ENCODE measurements at places on chromosomes 6 and 20. TPM values are rescaled to one million over a fixed set of nuclear protein-coding genes. Genes with fewer than 3 reads are reported as not detected.

TRDN gene
- not detected for total RNA-seq

FAM83C gene
- total RNA-seq, result not detected

GRCh38 chr6:3208098-3208774 lies 19.2 kb downstream of the TUBB2B start:
- no peaks in the 10 kb centered on the region for H3K27me3 ChIP-seq
- H3K4me3 ChIP-seq, result no peak overlapping the region
- H3K27ac ChIP-seq, result no peak overlapping the region
- no peaks in the 10 kb centered on the region for H3K4me1 ChIP-seq
- no peak for DNase-seq

DNA sequence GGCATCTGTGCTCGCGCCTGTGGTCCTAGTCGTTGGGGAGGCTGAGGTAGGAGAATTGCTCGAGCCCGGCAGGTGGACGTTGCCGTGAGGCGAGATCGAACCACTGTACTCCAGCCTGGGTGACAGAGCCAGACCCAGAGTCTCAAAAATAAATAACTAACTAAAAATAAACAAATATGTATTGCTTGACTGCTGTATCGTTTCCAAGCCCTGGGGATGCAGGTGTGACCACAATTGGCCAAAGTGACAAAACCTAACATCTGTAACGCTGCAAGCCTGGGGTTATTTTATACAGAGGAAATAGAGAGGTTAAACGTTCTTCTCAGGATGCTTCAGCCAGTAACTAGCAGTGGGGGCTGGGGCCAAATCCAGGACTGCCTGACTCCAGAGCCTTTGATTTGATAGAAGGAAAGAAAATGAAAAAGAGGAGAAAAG lies 1.9 kb upstream of the SRSF3 start:
- no peak overlapping the region for H3K27ac ChIP-seq
- H3K4me1 ChIP-seq, result peaks cover 18% of the 10 kb centered on the region
- no peak overlapping the region for H3K4me3 ChIP-seq
- DNase-seq, result no peak
- H3K36me3 ChIP-seq, result peaks cover 5% of the 10 kb centered on the region
- H3K27me3 ChIP-seq, result no peaks in the 10 kb centered on the region

DNA sequence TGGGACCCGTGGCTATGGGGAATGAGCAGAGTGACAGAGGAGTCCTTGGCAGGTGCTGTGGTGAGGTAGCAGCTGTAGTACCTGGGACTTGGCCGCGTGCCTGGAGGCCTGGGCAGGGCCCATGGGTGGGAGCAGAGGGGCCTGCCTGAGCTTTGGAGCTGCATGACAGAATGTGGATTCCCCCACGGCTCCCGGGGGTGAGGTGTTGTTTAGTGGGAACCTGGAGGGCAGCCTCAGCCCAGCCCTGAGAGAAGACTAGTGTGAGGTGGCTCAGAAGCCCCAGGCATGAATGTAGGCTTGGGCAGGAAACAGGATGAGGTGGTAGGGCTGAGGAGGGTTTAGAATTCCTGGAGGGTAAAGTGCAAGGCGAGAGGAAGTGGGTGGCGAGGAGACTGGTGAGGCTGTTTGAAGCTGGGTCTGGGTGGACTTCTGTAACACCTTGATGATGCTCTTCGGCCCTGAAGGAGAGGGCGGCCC lies 86.5 kb upstream of the SCP2D1 start:
- no peaks in the 10 kb centered on the region for H3K36me3 ChIP-seq
- peak; percentile 69 for DNase-seq
- peaks cover 13% of the 10 kb centered on the region for H3K4me1 ChIP-seq
- H3K4me3 ChIP-seq, result no peak overlapping the region

DNA sequence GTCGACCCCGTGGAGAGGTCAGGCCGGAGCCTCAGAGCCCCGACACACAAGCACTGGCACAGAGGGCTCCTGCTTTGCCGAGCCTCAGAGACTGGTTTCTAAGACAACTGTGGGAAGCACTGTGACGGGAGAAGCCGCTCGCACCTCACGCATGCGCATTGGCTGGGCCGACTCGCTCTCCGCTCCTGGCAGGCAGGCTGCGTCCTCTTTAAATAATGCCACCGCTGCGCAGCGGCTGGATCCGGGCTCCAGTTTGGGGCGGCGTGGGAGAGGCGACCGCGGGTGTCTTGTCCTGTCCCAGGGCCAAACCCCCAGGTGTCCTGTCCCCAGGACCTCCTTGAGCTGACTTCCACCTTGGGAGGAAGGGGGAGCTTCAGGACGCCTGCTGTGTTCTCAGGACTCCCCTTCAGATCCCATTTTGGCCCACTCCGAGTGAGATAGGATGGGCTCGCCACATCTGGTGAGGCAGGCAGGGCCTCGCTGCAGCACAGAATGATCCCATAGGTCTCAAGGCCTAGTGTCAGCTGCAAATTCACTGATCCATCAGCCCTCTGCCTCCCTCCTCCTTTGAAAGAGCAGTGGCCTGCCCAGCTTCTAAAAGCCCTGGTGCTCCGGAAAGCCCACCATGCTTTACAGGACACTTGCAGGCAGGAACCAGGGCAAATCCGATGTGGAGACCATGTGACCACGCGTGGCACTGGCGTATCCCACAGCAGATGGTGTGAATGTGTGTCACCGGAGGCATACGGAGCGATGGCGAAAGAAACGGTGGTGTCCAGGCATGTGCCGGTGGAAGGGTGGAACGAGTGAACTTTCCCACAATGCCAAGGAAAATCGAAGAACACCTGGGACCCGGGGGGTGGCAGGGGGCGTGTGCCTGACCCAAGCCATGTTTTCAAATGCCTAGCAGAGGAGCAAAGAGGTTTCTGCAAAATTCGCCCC lies 169.3 kb upstream of the ZNF337 start:
- no peak overlapping the region for H3K27ac ChIP-seq
- H3K36me3 ChIP-seq, result no peaks in the 10 kb centered on the region
- H3K27me3 ChIP-seq, result no peaks in the 10 kb centered on the region
- H3K4me3 ChIP-seq, result peak overlapping the region; percentile 22
- peaks cover 52% of the 10 kb centered on the region for H3K4me1 ChIP-seq

GRCh38 chr20:3239026-3239866 lies at the start of gene SLC4A11:
Gene SLC4A11 (minus strand): TSS chr20:3239190. CDS start chr20:3239137, 53 bp downstream.
- H3K4me1 ChIP-seq, result peaks cover 45% of the 10 kb centered on the region
- H3K27ac ChIP-seq, result peak within 1 kb of the TSS; percentile 38
- DNase-seq, result peak; percentile 69
- peak within 1 kb of the TSS; percentile 80 for H3K4me3 ChIP-seq
- no peaks in the 10 kb centered on the region for H3K36me3 ChIP-seq

DNA sequence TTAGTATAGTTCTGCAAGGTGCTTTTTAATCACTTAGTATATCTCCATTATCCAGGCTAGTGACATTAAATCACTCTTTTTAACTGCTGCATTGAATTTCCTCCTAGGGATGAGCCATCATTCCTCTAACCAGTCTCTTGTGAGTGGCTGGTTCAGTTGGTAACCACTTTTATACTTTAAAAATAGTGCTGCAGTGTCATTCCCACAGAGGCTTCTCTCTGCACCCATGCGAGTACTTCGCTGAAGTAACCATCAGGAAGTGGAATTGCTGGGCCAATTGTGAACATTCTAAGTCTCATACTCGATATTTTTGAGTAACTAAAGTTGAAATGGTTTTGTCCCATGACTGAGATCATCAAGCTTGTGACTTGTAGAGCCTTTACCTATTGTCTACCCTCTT lies 2.1 kb downstream of the BTN3A2 start:
- no peaks in the 10 kb centered on the region for H3K27me3 ChIP-seq
- H3K4me1 ChIP-seq, result peaks cover 3% of the 10 kb centered on the region
- DNase-seq, result no peak

GRCh38 chr6:12264671-12265070 lies 25.5 kb upstream of the EDN1 start:
- no peaks in the 10 kb centered on the region for H3K27me3 ChIP-seq
- DNase-seq, result no peak
- no peak overlapping the region for H3K4me3 ChIP-seq
- H3K4me1 ChIP-seq, result no peaks in the 10 kb centered on the region

DNA sequence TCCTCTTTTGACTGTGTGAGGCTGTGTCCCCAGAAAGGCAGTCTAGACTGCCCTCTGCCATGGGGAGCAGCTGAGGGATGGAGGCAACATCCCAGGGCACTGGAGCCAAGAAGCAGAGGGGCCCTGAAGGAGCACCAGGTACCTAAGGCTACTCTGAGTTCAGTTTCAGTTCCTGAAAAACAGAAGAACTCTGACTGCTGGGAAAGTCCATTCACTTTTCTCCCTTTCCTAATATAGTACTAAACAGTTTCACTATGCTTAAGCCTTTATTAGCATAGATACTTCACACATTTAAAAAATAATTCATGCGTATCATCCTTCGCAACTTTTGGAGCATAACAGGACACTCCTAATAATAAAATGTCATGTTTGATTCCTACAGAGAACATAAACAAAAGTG lies 130.0 kb downstream of the FOXC1 start:
- no peaks in the 10 kb centered on the region for H3K4me1 ChIP-seq
- no peaks in the 10 kb centered on the region for H3K27me3 ChIP-seq
- DNase-seq, result no peak
- H3K4me3 ChIP-seq, result no peak overlapping the region
- H3K36me3 ChIP-seq, result no peaks in the 10 kb centered on the region
- no peak overlapping the region for H3K27ac ChIP-seq

GRCh38 chr6:34235307-34236130 lies 1.2 kb upstream of the HMGA1 start:
- H3K27me3 ChIP-seq, result no peaks in the 10 kb centered on the region
- H3K4me3 ChIP-seq, result peak overlapping the region; percentile 51
- peaks cover 28% of the 10 kb centered on the region for H3K4me1 ChIP-seq
- H3K27ac ChIP-seq, result peak overlapping the region; percentile 91
- no peaks in the 10 kb centered on the region for H3K36me3 ChIP-seq
- DNase-seq, result peak; percentile 71

DNA sequence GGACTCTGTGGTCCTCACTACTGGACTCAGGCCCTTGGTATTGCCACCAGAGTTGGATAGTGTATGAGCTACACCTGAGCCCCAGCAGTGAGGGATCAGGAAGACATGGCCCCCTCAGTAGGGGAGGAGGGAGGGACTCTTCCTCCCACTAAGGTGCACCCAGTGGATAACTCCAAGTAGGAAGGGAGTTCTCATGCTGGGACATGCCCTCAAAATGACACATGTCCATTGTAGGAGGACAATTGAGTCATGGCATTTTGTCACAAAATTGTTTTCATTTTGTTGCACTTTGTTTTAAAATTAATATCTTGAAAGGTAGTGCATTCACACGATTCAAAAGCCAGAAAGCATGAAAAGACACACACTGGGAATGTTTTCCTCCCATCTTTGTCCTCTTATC lies 127.2 kb downstream of the FOXO3 start:
- no peak overlapping the region for H3K27ac ChIP-seq
- H3K4me3 ChIP-seq, result no peak overlapping the region
- H3K27me3 ChIP-seq, result no peaks in the 10 kb centered on the region

DNA sequence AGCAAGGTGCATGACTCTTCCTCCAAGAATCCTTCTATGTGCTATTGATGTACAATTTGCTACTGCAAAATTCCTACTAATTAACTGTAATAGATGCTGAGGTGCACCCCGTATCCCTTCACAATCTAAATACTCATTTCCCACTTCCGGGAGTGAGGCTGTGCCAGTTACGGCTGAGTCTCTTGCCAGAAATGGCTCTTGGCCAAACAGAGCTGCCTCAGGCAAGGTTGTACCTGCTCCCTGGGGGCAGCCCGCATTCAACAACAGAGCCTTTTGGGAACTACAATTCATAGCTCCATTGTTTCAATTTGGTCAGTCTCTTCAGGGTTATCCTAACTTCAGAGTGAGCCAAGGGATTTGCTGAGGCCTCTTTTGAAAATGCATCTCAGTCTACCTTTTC lies 789.8 kb upstream of the MAP3K7 start:
- H3K4me3 ChIP-seq, result no peak overlapping the region
- DNase-seq, result peak; percentile 8
- no peaks in the 10 kb centered on the region for H3K36me3 ChIP-seq
- no peak overlapping the region for H3K27ac ChIP-seq

- H3K4me3 ChIP-seq, result no peak overlapping the region
- no peaks in the 10 kb centered on the region for H3K36me3 ChIP-seq
Observed at GRCh38 chr20:41643504-41643938, 25.3 kb upstream of the CHD6 start.

DNA sequence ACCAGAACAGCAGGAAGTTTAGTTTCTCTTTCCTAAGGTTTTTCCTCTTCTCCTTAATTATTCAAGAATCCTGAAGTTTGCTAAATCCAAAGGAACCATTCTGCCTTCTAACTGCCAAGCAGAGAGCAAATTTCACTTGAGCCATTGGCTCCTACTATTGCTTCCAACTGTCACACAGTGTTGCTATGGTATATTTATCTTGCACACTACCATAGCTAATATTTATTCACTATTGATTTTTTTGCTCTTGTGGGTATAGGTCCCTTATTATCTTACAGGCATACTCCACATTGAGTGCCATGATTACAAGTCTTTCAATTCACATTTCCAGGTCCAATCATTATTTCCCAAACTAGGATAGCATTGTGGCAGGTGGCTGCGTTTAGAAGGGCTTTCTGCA lies 266.7 kb upstream of the FLRT3 start:
- no peak overlapping the region for H3K4me3 ChIP-seq
- no peaks in the 10 kb centered on the region for H3K36me3 ChIP-seq
- H3K27me3 ChIP-seq, result no peaks in the 10 kb centered on the region
- H3K27ac ChIP-seq, result no peak overlapping the region
- no peaks in the 10 kb centered on the region for H3K4me1 ChIP-seq
- no peak for DNase-seq

GRCh38 chr6:9540534-9541126 lies 874.2 kb downstream of the TFAP2A start:
- H3K27me3 ChIP-seq, result no peaks in the 10 kb centered on the region
- no peak overlapping the region for H3K27ac ChIP-seq
- H3K4me3 ChIP-seq, result no peak overlapping the region
- no peaks in the 10 kb centered on the region for H3K36me3 ChIP-seq

Measured in thyroid gland (tissue), 4 donors.